ENCODE measurements at places on chromosomes 7 and 10. TPM values are rescaled to one million over a fixed set of nuclear protein-coding genes. Genes with fewer than 3 reads are reported as not detected.

GRCh38 chr7:78014401-78014800 lies 215.8 kb downstream of the PHTF2 start:
- DNase-seq, result no peak

DNA sequence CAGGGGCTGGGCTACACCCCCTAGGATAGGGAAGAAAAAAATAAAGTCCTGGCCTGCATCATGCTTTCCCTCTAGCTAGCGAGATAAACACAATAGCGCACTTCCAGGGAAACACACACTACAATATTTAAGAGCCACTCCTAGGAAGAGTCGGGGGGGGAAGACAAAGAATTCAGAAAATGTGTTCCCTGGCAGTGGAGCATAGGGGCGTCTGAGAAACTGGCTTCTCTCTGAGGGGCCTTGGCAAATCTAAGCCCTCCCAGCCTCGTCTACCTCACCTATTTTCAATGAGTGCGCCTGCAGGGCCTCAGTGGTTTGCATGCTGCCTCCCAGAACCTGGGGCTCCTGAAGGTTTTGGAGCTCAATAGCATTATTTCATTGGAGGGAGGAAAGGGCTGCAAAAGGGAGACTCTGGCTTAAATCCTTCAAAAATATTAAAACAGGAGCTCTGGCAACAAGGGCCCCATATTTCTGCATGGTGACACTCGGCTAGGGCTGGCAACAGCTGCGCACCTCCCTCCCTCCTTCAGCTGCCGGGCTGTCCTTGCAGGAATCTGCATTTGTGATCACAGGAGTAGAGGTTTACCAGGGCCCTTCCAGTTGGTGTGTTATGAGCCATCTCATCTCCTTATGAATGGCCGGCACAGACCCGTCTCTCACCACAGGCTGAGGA lies 10.8 kb downstream of the ANXA11 start:
- DNase-seq, result no peak

DNA sequence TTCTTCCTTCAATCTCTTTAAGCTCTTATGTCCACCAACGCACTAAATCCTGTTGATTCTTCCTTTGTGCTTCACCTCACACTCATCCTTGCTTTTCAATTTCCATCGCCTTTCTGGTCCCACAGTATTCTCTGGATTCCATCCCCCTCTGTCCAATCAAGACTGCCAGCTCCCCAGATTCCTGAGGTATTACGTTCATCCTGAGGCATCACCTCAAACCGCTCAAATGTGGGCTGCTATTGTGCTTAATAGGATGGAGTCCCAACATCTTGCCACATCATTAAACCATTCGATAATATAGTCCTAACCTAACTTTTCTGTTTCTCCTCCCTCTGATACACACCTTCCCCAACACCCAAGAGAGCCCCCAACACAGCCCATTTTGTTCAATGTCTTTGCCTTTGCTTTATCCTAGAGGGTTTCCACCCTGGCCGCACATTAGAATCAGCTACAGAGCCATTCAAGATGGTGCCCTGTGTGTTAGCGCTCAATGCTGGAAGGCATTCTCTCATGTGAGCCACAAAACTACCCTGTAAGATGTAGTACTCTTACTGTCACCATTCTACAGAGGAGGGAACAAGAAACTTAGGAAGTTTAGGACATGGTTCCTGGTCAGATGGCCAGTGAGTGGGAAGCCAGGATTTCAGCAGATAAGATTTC lies 79.5 kb upstream of the LEP start:
- DNase-seq, result no peak

GRCh38 chr10:31982111-31982510 lies 53.5 kb upstream of the ARHGAP12 start:
- no peak for DNase-seq

DNA sequence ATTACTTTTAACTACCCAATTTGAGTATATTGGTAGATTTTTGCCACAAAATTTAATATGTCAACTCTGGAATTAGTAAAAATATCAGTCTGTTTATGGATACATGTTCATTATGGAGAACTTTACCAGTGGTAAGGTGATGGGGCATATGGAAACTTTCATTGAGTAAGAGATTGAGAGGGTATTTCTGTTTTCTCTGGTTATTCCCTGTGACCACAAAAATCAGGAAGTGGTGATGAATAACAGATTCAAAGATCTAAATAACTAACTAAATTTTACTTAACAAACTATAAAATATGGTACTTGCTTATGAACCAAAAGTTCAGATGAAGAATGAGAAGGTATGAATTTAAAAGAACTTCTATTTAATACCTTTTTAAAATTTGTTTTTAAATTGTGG lies 22.1 kb upstream of the STEAP4 start:
- no peak for DNase-seq

The ADO gene
- total RNA-seq, result 11.4 TPM

DNA sequence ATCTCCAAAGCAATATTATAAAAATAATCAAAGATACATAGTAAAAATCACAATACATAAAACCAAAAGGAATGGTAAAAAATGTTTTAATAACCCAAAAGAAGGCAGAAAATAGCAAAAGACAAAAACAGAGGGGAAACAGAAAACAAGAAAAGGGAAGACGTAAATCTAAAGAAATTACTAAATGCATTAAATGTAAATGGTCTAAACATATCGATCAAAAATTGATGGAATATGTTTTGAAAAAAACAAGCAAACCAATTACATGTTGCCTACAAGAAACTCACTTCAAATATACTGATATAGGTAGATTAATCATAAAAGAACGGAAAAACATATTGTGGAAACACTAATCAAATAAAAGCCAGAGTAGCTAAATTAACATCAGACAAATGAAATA lies 369.1 kb downstream of the GRID1 start:
- DNase-seq, result no peak

The PON3 gene
- 4.0 TPM for total RNA-seq

The C10orf67 gene
- total RNA-seq, result not detected

GRCh38 chr10:120034236-120034635 lies 141.7 kb downstream of the SEC23IP start:
- DNase-seq, result no peak

- no peak for DNase-seq
Observed at GRCh38 chr7:30113144-30113543, 21.6 kb upstream of the MTURN start.

The SLC16A12 gene
- 0.34 TPM for total RNA-seq

The PIK3CG gene
- total RNA-seq, result 5.9 TPM

DNA sequence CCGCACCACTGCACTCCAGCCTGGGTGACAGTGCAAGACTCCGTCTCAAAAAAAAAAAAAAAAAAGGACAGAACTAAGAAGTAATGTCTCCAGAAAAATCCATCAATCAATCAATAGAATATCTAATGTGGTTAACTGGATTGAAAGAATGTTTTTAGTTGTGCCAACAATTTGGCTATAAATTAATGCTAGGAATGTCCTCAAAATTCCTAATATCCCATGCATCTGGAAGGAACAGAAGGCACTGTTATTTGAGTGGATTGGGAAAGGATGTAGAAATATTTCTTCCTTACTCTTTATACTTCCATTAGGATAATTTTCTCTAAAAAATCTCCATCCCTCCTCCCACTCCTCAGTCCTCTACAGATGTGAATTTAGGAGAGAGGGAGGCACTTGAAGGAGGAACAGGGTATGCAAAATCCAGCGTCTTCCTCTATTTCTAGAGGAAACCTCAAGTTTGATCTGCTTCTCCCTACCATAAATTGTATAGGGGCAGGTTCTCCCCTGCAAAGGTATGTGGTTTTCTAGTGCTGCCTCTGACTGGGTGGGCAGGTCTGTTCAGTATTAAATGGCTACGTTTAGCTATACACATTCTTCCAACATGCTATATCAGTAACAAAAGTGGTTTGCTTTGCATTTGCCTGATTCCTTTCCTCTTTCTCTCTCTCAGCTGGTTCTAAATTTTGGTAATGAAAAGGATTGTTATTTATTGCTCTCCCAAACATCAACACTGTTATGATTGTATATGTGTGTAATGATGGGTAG lies 54.1 kb downstream of the RNLS start:
- DNase-seq, result no peak

The AASS gene
- 1.8 TPM for total RNA-seq

- peak; percentile 56 for DNase-seq
Observed at GRCh38 chr7:7181519-7182155, 707 bp upstream of the C1GALT1 start.

The HOXA9 gene
- total RNA-seq, result 28.6 TPM

DNA sequence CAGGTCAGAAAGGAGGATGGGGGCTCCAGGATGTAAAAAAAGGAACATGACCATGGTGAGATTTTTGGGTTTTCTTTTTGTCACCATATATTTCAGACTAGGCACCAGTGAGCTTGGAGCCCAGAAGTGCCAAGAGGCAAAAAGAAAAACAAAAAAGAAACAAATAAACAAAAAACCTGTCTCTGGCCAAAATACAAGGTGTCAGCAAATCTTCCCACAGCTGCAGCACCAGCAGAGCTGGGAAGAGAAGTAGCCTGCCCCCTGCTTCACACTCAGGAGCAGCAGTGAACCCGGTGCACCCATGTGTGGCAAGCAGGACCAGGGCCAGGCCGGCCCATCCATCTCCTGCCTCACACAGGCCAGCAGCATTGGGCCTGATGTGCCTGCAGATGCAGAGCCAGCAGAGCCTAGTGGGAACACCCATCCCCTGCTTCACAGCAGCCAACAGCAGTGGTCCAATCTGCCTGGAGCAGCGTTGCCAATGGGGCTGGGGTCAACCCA lies 34.7 kb upstream of the C10orf71 start:
- DNase-seq, result no peak

GRCh38 chr10:60646966-60647796 lies 131.1 kb upstream of the CDK1 start:
- no peak for DNase-seq

- DNase-seq, result peak; percentile 37
Observed at GRCh38 chr10:80410578-80411145, 2.3 kb downstream of the PRXL2A start.

- no peak for DNase-seq
Observed at GRCh38 chr7:986766-987751, 4.1 kb downstream of the CYP2W1 start.

GRCh38 chr10:12492016-12492415 lies 142.7 kb downstream of the CAMK1D start:
- no peak for DNase-seq

DNA sequence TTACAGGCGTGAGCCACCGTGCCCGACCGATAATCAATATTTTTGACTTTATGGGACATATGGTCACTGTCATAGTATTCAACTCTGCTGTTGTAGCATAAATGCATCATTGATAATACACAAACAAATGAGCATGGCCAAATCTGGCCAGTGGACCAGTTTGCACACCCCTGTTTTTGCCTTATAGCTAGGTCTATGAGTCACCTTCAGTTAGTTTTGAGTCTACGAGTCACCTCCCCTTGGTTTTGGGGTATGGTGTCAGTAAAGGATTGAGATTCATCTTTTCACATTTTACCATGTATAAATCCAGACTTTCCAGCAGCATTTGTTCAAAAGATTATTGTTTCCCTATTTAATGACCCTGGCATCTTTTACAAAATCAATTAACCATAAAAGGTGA lies 362.5 kb upstream of the NRP1 start:
- no peak for DNase-seq

- no peak for DNase-seq
Observed at GRCh38 chr7:36016648-36017047, 136.4 kb upstream of the EEPD1 start.

GRCh38 chr7:157515342-157516041 lies 178.7 kb downstream of the DNAJB6 start:
- DNase-seq, result no peak

The ANKIB1 gene
- total RNA-seq, result 40.9 TPM

The TRIM24 gene
- 20.3 TPM for total RNA-seq

The RP9 gene
- 9.5 TPM for total RNA-seq

- peak; percentile 67 for DNase-seq
Observed at GRCh38 chr7:149791-150636, 42.4 kb upstream of the FAM20C start.

DNA sequence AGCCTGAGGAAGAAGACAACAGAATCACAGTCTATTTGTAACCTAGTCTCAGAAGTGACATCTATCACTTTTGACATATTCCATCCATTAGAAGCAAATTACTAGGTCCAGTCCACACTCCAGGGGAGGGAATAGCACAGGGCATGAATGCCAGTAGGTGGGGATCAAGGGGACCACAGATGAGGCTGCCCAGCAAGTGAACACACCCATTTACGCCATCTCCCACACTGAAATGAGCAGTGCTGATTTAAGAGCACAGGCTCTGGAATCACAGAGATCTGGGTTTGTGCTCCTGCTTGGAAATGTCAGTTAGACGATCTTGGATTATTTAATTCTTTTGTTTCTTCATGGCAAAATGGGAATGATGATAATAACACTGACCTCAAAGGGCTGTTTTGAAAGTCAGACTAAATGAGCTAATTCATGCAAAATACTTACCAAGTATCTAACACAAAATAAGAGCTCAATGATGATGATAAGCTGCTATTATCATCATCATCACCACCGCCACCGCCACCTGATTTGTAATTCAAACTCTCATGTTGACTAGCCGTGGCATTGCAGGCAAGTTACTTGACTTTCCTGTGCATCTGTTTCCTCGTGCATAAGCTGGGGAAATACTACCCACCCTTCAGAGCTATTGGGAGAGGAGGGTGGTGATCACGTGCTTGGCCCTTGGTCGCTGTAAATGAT lies 138.9 kb upstream of the KLF14 start:
- no peak for DNase-seq

The STEAP1 gene
- 16.8 TPM for total RNA-seq

DNA sequence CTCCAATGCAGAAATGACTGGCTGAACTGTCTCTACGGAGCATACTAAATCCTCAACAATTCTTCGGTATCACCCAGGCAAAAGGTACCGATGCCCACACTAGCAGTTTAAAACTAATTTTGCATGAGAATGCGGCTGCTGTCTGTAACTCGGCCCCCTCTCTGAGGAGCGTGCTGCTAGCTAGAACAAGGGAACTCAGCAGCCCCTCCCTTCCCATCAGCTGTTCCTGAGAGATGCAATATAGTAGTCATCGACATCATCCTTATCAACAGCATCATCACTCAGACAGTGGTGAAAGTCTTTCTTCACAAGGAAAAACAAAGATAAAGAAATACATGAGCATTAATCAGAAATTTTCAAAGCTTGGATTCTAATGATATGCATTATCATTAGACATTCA lies 189.1 kb upstream of the FRMD4A start:
- no peak for DNase-seq

DNA sequence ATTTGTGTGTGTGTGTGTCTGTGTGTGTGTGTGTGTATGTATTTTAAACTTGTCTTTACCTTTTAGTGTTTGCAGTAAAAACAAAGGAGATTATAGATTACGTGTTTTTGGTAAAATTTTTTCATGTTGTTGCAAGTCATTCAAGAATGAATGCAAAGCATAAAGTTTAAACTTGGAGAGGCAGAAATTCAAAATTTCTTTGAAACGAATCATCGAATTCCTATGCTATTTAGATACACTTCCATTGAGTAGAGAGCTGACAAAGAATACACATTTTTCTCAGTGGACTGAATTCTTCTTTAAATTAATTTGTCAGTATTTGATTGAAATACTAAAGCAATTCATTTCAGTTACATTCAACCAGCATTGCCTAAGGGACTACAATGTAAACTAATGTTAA lies 66.0 kb upstream of the HDAC9 start:
- DNase-seq, result no peak

- no peak for DNase-seq
Observed at GRCh38 chr7:44881610-44882009, 3.7 kb downstream of the PURB start.

The TEX47 gene
- not detected for total RNA-seq

All from left colon (tissue), 2 donors.